ENCODE measurements at places on chromosomes 11 and 22. TPM values are rescaled to one million over a fixed set of nuclear protein-coding genes. Genes with fewer than 3 reads are reported as not detected.

Gene SYNGR1
- total RNA-seq: 0.35 TPM

Gene PIH1D2
- 2.0 TPM for total RNA-seq

Gene POLDIP3
- 49.7 TPM for total RNA-seq

Gene TPBGL
- total RNA-seq: not detected

Gene GGTLC2
- total RNA-seq: not detected

Gene MYO7A
- total RNA-seq: 0.26 TPM

Gene DDX25
- not detected for total RNA-seq

Gene GDPD4
- not detected for total RNA-seq

Gene CD3D
- not detected for total RNA-seq

Gene RPLP2
- total RNA-seq: 2,142 TPM

Gene DDI1
- not detected for total RNA-seq

Data from MCF 10A (cell line).